ENCODE measurements at places on chromosomes 1 and 21. TPM values are rescaled to one million over a fixed set of nuclear protein-coding genes. Genes with fewer than 3 reads are reported as not detected.

PRAMEF13 gene
- not detected for total RNA-seq

FOXD2 gene
- total RNA-seq: 0.52 TPM

SGIP1 gene
- not detected for total RNA-seq

OSBPL9 gene
- total RNA-seq: 87.8 TPM

C1orf185 gene
- total RNA-seq: not detected

CFAP141 gene
- total RNA-seq: not detected

RALGPS2 gene
- total RNA-seq: 94.5 TPM

TMEM82 gene
- total RNA-seq: not detected
